ENCODE measurements at places on chromosomes 2 and 18. TPM values are rescaled to one million over a fixed set of nuclear protein-coding genes. Genes with fewer than 3 reads are reported as not detected.

DNA sequence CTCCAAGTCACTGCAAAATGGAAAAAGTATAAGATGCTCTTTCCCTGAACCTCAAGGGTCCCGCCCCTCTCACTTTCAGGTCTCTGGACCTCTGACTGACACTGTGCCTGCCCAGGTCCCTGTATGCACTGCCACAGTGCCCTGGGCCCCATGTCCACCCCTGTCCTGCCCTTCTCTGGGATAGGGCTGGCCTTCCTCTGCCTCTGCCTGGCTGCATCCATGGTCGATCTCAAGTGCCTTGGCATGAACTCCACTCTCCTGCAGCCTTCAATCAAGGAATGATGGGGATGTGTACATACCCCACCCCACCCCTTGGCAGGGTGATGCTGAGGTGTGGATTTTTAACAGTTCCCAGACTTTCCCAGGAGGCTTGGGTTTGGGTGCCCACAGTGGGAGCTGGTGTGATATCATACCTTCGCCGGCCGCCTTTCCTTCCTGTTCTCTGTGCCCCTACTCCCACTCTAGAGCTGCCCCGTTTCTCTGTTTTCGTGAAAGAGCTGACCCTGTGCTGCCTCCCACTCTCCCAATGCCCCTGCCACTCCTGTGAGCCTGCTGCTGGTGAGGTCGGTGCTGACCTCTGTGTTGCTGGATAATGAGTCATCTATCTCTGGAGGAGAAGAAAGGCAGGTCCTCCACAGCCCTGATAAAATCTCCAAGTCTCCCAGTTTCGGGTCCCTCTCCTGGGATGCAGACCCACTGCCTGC, 18.9 kb downstream of the PTPN18 start:
- no peak for DNase-seq

DNA sequence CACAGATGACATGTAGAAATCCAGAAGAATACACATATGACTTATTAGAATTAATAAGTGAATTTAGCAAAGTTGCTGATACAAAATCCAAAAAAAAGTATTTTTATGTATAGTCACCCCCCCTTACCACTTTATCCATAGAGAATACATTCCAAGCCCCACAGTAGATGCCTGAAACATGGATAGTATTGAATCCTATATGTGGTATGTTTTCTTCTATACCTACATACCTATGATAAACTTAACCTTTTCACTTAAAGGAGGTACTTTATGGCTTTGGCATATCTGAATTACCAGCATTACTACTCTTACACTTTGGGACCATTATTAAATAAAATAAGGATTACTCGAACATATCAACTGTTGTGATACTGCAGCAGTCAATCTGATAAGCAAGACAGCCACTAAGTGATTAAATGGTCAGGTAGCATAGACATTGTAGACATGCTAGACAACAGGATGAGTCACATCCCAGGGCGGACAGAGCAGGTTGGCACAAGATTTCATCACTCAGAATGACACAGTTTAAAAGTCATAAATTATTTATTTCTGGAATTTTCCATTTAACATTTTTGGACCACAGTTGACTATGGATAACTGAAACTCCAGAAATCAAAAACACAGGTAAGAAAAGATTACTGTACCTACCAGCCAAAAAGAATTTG, 208.2 kb upstream of the CHAC2 start:
- no peak for DNase-seq

DNA sequence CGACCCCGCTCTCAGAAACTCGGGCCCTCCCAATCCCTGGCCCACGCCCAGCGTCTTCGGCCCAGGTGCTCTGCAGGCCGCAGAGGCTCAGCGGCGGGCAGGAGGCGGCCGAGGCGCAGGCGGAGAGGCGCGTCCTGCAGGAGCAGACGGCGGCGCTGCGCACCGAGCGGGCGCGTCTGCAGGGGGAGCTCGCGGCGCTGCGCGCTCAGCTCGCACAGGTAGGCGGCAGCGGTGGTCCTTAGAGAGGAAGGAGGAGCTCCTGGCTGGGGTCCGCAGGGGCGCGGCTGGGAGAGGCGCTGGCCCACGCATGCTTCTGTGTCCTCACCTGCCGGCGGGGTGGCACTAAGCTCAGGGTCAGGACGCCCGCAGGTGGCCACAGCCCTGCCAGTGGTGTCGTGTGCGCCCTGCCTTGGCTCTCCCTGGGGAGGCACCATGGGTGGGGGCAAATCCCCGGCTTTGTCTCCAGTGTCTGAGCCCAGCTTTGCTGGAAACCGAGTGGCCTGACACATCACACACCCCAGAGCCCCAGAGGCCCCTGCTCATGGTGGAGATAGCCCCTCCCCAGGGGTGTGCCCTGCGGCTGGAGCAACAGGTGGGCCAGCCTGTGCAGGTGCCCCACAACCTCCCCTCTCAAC, 14.9 kb upstream of the SNED1 start:
- peak; percentile 55 for DNase-seq

DNA sequence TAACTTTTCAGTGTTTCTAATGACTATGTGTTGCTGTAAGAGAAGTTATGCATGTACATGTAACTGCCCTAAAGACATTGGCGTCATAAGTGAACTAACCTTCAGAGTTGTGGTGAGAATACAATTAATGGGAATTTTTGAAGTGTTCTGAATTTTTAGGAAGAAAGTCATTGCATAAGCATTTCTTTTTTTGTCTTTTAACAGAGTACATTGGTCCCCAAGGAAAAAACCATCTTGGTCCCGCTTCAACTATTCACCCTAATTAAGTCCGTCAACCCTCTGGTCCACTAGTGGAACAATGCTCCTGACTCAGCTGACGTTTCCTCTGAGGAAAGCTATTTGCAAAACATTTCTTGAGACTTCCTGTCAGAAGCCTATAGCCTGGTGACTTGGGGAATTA, 41.1 kb upstream of the VIT start:
- no peak for DNase-seq

GRCh38 chr2:172128484-172128883, 25.8 kb upstream of the DLX2 start:
- no peak for DNase-seq

GRCh38 chr2:198692907-198693510, 764.7 kb downstream of the SATB2 start:
- no peak for DNase-seq

The CCBE1 gene
- not detected for total RNA-seq

The MYO5B gene
- not detected for total RNA-seq

DNA sequence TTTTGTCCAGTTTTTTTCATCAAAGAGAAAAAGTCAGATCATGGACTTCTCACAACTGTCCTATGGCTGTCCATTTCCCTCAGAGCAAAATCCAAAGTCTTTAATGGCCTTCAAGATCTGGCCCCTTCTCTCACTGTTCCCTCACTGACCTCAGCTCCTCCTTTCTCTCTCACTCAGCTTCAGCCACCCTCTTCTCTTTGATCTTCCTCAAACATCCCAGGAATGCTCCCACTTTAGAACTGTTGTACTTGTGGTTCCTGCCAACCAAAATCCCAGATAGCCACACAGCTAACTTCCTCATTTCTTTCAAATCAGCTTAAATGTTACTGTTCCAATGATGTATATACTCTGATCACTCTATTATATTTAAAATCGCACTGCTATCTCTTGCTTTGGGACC, 82.9 kb downstream of the NUP35 start:
- no peak for DNase-seq

All from activated CD8-positive, alpha-beta T cell treated with anti-CD3 and anti-CD28 coated beads, Interleukin-2, amount 10 ng/mL, durations not matched to agents 7 days and 5 days (primary cell).